ENCODE measurements at places on chromosomes 4 and X.

GRCh38 chr4:30005995-30006394 is 714.2 kb upstream of the PCDH7 start:
- no peak for DNase-seq

DNA sequence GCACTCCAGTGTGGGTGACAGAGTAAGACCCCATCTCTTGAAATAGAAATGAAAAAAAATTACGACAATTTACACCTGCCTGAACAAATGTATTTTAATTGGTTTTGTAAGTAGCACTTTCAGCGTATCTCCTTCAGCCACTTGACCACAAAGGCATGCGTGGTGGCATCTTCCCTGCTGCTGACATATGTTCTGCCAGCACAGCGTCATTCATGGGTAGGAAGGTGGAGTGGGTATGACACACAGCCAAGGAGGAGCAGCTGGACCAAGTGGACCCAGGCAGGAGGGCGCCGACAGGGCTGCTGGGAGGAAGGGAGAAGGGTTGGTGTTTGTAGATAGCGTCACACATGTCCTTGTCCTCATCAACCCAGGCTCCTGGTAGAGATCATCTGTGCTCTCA is 28.6 kb upstream of the CLDN34 start:
- no peak for DNase-seq

GRCh38 chr4:62208921-62209320 is 1008.8 kb downstream of the ADGRL3 start:
- no peak for DNase-seq

DNA sequence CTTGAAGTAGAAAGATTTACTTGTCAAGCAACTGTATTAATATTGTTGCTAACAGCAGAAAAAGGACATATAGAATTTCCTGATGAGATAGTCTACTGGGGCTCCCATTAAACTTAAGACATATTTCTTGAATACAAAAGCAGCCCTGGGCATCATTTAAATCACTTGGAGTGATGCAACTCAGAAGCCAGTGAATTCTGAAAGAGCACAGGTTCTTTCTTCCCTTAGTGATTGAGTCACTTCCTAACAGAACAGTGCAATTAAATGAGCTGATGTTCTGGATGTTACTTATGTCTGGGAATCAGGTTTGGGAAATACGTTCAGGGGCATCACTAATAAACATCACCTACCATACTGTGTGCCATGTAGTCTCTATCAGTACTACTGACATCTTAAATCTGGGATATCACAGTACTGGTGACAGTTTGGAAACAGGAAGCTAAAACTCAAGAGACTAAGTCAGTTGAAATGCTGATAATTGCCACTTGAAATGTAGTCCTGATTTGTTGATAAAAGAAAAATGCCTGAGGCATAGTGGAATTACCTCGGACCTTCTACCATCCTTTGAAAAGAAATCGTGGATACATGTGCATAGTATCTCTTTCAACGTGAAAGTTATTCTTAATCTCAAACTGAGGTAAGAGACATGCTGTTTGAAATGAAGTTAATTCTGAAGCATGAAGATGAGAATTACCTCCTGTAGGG is 249.2 kb upstream of the GPRIN3 start:
- DNase-seq: no peak

DNA sequence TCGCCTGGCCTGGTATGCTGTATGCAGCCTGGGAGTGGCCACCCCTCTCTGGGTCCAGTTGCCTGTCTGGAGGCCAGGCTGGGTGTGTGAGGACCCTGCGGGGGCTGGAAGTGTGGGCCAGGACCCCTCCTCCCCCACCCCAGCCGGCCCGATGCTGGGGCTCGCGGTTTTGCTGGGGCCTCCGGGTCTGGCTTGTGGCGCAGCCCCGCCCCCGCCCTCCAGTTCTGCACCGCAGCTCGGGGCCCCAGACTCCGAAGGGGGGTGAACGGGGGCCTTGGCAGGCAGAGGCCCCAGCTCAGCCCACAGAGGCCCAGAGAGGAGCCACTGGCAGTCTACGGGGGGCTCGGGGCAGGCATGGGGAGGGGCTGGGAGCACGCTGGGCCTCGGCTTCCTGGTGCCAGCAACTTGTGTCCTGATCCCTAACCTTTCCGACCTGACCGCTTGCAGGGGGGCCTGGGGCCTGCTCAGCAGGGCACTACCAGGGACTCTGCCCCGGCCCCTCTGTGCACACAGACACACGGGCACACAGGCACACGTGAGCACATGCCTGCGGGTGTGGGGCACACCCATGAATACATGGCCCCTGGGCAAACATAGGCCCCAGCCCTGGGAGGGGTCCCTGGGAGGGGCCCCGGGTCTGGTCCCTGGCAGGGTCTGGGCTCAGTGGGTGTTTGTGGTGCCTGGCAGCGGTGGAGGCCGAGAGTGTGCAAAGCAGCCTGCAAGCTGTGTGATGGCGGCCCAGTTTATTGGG is 21.4 kb upstream of the FGFR3 start:
- no peak for DNase-seq

GRCh38 chr4:88119943-88120342 is 38.5 kb downstream of the ABCG2 start:
- DNase-seq: no peak

DNA sequence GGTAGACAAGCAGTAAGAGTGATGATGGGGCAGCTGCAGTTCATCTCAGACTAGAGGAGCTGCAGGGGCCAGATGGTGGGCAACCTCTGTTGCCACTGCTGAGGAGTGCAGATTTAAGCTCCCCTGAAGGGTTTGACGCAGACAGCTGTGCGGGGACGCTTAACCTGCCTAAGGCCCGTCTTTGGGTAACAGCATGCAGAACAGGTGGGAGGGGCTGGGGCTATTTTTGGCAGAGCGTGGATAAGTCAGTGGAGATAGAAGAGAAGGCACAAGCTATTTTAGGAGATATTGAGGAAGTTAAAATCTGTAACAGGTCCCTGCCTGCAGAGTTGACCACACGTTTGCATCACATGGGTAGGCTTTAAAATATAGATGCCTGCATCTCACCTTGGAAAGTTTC is 10.5 kb downstream of the CD99 start:
- no peak for DNase-seq

DNA sequence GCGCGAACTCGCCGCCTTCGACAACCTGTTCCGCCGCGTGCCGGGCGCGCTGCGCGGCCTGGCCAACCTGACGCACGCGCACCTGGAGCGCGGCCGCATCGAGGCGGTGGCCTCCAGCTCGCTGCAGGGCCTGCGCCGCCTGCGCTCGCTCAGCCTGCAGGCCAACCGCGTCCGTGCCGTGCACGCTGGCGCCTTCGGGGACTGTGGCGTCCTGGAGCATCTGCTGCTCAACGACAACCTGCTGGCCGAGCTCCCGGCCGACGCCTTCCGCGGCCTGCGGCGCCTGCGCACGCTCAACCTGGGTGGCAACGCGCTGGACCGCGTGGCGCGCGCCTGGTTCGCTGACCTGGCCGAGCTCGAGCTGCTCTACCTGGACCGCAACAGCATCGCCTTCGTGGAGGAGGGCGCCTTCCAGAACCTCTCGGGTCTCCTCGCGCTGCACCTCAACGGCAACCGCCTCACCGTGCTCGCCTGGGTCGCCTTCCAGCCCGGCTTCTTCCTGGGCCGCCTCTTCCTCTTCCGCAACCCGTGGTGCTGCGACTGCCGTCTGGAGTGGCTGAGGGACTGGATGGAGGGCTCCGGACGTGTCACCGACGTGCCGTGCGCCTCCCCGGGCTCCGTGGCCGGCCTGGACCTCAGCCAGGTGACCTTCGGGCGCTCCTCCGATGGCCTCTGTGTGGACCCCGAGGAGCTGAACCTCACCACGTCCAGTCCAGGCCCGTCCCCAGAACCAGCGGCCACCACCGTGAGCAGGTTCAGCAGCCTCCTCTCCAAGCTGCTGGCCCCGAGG is 27.0 kb downstream of the NYX start:
- DNase-seq: no peak

- DNase-seq: no peak
Measured at GRCh38 chrX:131779741-131780140, 235.9 kb downstream of the OR13H1 start.

GRCh38 chrX:153568451-153569011 is 30.4 kb downstream of the CCNQ start:
- DNase-seq: no peak

GRCh38 chr4:158170691-158171561 is 1.9 kb downstream of the GASK1B start:
- no peak for DNase-seq

DNA sequence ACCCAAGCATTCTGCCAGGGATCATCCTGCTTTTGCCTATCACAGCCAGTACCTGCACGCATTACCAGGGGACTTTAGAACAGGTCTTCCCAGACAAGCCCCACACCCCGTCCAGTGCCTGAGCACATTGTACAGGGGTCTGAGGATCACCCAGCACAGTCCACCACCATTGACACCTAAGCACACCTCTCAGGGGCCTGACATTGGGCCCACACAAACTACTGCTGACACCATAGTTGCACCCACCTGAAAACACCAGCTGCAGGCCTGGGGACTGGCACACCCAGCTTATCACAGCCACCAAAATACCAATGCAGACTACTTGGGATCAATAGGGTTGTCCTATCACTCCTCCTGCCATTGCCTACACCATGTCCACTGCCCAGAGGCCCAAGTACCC is 14.7 kb upstream of the NAA11 start:
- DNase-seq: no peak

DNA sequence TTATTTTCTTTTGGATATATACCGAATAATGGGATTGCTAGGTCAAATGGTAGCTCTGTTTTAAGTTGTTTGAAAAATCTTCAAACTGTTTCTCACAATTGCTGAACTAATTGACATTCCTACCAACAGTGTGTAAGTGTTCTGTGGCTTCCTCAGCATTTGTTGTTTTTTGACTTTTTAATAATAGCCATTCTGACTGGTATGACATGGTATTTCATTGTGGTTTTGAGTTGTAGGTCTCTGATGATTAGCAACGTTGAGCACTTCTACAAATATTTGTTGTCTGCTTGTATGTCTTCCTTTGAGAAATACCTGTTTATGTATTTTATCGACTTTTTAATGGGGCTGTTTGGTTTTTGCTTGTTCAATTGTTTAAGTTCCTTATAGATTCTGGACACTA is 680.1 kb upstream of the GRIA3 start:
- no peak for DNase-seq

DNA sequence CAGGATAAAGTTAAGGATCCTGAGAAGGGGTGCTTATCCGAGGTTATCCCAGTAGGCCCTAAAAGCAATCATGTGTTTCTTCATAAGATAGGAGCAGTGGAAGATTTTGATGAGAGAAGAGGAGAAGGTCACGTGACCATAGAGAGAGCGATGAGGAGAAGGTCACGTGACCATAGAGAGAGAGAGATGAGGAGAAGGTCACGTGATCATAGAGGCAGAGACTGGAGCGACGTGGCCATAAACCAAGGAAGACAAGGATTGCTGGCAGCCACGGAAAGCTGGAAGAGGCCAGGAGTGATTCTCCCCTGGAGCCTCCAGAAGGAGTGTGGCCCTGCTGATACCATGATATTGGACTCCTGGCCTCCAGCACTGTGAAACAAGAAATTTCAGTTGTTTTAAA is 38.4 kb upstream of the ZNF518B start:
- no peak for DNase-seq

- no peak for DNase-seq
Measured at GRCh38 chr4:38169524-38169923, 209.3 kb downstream of the PTTG2 start.

GRCh38 chr4:184684491-184685189 is 35.1 kb downstream of the PRIMPOL start:
- DNase-seq: no peak

GRCh38 chr4:53905941-53906377 is 158.4 kb downstream of the CHIC2 start:
- DNase-seq: no peak

DNA sequence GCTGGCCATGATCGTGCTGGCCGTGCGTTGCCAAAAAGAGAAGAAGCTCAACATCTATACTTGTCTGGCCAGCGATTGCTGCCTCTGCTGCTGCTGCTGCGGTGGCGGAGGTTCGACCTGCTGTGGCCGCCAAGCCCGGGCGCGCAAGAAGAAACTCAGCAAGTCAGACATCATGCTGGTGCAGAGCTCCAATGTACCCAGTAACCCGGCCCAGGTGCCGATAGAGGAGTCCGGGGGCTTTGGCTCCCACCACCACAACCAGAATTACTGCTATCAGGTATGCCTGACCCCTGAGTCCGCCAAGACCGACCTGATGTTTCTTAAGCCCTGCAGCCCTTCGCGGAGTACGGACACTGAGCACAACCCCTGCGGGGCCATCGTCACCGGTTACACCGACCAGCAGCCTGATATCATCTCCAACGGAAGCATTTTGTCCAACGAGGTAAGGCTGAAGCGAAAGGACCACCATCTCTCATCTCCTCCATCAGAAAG is 3.3 kb downstream of the PCDH10 start:
- no peak for DNase-seq

- DNase-seq: no peak
Measured at GRCh38 chr4:56828784-56829535, 7.5 kb upstream of the SPINK2 start.

DNA sequence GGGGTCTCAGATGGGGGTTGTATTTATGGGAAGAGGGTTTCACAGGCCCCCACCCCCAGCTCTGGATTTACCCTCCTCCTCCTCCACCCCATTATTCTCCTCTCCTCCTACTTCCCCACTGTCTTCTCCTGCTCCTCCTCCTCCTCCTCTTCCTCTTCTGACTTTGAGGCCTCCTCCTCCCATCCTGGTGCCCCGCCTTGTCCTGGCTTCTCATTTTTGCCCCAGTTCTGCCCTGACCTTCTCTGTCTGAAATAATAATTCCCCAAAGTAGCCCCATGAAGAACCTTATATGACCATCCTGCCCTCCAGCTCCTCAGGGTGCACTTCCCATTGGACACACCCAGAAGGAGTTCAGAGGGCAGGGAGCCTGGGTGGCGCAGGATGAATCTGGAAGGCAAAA is 351.4 kb upstream of the GATB start:
- DNase-seq: no peak

GRCh38 chr4:76904646-76905190 is 6.8 kb upstream of the SOWAHB start:
- no peak for DNase-seq

GRCh38 chr4:126223784-126224407 is 909.1 kb downstream of the FAT4 start:
- DNase-seq: no peak

- DNase-seq: no peak
Measured at GRCh38 chrX:103716962-103717361, 6.3 kb downstream of the TMEM31 start.

DNA sequence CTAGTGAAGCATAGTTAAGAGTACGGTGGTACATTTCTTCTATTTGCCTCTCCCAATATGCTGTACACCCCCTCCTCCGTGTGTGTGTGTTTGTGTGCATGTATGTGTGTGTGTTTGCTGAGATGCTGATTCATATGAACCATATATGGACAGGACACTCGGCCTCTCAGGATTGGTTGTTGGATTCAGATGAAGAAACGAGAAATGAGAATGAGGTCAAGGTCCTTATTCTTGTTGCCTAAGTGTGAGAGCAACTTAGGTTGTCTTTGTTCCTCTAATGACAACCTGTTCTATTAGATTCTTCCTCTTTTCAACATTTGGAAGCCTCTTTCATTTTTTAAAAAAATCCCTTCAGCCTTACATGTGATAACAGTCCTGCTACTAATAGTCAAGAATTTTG is 1387.6 kb downstream of the STIM2 start:
- DNase-seq: no peak

- no peak for DNase-seq
Measured at GRCh38 chrX:122238801-122239200, 945.3 kb upstream of the GRIA3 start.

- DNase-seq: no peak
Measured at GRCh38 chrX:12885508-12885907, 18.6 kb downstream of the TLR7 start.
